Activated T-helper 9 cell treated with anti-CD3 and anti-CD28 coated beads, Interleukin-2, amount 50 U/mL, for 16 hours (primary cell): ENCODE measurements at places on chromosomes 5 and 9.

GRCh38 chr5:174231956-174232487, 186.5 kb downstream of the NSG2 start:
- no peak for DNase-seq

DNA sequence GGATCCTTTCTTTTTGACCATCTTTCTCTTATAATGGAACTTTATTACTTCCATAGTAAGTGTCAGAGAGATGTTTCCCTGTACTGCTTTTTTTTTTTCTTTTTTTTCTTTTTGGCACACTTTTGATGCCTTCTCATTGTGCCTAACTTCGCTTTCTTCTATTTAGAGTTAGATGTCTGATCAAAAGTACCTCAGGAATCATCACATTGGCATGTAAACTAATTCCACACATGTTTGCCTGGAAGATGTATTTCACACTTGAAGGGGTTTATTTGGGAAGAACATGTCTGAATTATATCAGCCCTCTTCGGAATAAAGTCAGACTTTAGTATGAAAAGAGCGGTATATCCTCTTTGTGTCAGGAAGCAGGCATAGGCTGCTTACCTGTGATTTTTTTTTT, 35.1 kb downstream of the SMARCA2 start:
- no peak for DNase-seq

DNA sequence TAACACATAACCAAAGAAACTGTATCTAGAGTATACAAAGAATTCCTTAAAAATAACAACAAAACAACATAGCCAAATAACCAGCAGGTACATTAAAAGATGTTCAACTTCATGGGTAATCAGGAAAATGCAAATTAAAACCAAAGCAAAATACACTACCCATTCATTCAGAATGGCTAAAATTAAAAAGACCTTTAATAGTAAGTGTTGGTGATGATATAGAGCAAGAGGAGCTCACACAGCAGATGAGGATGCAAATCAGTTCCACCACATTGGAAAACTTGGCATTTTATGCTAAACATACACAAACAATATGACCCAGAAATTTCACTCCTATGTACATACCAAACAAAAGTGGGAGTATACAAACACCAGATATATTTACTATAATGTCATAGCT, 97.8 kb downstream of the DENND1A start:
- DNase-seq, result no peak

DNA sequence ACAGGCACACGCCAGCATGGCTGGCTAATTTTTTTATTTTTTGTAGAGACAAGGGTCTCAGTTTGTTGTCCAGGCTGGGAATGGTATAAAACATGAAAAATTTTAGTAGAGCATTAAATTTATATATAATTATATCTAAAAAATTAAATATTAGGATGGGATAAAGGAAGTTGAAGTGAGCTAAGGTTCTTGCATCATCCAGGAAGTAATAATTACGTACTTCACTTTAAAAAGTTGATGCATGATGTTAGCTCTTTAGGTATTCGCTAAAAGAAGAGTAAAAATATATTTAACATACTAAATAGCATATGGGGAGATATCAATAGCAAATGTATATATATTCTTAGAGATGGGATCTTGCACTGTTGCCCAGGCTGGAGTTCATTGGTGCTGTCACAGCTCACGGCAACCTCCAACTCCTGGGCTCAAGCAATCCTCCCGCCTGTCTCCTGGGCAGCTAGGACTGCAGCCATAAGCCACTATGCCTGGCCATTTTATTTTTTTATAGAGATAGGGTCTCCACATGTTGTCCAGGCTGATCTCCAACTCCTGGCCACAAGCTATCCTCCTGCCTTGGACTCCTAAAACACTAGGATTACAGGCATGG, 12.3 kb downstream of the DCAF10 start:
- DNase-seq, result no peak

GRCh38 chr5:34626036-34626435, 30.1 kb upstream of the RAI14 start:
- DNase-seq, result no peak

- peak; percentile 48 for DNase-seq
These were observed 5.3 kb downstream of the SLC34A1 start for GRCh38 chr5:177389241-177390169.

DNA sequence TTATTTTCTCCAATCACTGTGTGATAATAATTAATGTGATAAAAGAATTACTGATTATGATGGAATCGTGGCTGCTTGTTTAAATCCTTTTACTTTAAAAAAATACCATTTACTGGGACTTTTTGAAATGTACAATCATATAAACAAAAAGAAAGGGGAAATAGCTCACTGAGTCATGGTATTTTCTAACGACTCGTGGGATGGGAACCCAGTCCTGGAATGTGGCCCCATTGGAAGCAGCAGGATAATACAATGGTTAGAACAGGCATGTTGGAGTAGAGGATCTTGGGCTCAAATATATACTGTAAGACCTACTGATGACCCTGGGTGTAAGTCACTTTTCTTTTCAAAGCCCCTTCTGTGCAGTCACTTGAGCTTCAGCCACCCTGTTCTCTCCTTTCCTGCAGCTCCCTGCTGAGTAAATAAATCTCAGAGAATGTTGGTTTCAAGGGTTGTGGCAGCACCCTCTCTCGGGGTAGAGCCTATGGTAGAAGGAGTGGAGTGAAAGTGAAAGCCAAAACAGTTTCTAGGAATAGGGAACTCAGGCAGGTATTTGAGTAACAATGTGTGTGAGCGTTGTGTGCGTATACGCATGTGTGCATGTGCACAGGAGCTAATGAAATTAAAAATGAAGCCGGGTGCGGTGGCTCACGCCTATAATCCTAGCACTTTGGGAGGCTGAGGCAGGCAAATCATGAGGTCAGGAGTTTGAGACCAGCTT, 40.8 kb upstream of the LARP1 start:
- DNase-seq, result no peak

DNA sequence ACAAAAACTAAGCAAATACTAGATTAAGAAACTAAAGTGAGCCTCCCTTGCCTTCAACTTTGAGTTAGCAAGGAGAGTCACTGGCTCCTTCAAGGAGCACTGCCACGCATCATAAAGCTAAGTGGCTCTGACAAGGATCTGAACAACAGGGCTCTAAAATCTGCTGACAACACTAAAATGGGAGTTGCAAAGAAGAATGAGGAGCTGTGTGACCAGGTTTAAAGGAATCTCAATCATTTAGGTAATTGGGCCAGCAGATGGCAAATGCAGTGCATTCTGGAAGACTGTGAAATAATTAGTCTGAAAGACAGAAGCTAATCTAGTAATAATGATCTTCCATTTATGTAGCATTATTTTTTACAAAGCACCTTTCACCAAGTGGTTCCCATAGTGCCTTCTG, 297.0 kb upstream of the TAS2R1 start:
- DNase-seq, result no peak

DNA sequence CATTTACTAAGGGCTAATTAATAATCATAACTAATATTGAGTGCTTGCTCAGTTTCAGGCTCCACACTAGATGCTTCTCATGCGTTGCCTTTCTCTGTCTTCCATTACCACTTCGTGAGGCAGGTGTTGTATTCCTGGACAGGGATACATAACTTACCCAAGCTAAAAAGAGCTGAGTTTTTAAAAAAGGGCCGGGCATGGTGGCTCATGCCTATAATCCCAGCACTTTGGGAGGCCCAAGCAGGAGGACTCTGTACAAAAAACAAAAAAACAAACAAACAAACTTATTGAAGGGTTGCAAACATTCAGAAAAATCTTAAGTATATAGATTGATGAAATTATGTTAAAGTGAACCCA, 12.1 kb upstream of the ANKRD33B start:
- no peak for DNase-seq

- DNase-seq, result no peak
These were observed 50.4 kb upstream of the GGTA1 start for GRCh38 chr9:121550041-121550440.

- DNase-seq, result no peak
These were observed 149.5 kb downstream of the BAAT start for GRCh38 chr9:101235105-101235866.

- no peak for DNase-seq
These were observed 2.7 kb upstream of the LHX2 start for GRCh38 chr9:124008694-124009530.

- no peak for DNase-seq
These were observed 661.8 kb downstream of the DTWD2 start for GRCh38 chr5:118326481-118327045.

DNA sequence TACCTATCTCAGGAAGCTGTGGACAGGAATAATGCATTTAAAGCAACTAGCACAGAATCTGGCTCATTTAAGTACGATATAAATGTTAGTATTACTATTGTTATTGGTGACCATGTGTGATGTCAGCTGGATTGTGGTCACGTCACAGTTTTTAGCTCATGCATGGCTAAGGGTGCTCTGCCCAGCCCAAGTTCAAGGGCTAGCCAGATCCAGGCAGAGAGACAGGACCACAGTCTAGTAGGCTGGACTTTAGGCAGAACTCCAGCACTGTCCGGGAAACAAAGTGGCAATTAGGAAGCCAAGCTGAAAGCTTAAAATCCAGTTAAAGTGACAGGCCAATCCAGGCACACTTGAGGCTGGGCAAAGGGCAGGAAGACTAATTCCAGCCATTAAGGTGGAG, 273.6 kb downstream of the ADAMTSL1 start:
- no peak for DNase-seq

- no peak for DNase-seq
These were observed 160.6 kb downstream of the PJA2 start for GRCh38 chr5:109249126-109249525.

GRCh38 chr5:119304439-119305211, 51.2 kb upstream of the TNFAIP8 start:
- no peak for DNase-seq

DNA sequence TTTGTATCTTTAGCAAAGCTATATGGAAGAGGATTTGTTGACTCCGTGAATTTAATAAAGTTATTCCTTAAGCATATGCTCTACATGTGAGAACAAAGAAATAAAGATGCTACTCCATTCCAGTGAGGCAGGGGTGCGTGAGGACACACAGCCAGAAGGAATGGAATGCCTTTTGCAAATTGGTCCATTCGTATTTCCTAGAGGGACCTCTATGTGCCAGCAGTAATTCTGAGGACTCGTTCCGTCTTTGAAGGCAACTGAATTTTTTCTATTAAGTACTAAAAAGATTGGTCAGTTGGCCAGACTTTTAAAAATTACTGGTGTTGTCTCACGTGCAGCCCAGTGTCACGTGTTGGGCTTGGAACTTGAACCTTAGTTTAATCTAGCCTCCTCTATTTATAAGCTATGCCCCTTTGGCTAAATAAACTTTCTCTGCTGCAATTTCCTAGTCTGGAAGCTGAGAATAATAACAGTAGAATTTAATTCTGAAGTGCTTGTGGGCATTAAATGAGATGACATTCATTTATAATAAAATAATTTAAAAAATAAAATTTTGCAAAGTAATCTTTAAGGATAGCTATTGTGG, 13.9 kb downstream of the RAI14 start:
- DNase-seq, result no peak

DNA sequence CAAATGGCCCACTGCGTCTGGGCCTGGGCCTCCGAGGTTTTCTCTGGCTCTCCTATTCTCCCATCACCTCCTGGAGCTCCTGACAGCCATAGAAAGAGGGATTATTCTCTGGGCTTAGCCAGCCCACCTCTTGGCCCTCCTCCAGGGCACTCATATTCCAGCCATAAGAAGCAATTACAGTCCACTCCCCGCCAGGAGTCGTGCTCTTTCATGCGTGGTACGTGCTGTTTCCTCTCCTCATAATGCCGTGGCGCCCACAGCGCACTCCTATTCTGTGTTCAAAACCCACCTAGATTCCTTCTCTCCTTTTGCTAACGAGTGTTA, 240.8 kb upstream of the ZNF462 start:
- no peak for DNase-seq

- DNase-seq, result no peak
These were observed 8.4 kb upstream of the RGS3 start for GRCh38 chr9:113454914-113455761.

GRCh38 chr5:179505636-179506261, 44.6 kb upstream of the RUFY1 start:
- no peak for DNase-seq

- no peak for DNase-seq
These were observed 90.4 kb downstream of the ZNF608 start for GRCh38 chr5:124655921-124656511.
